Skeletal muscle tissue (tissue), 5 donors: ENCODE measurements at places on chromosomes 2 and 18. TPM values are rescaled to one million over a fixed set of nuclear protein-coding genes. Genes with fewer than 3 reads are reported as not detected.

The RBM44 gene
- total RNA-seq, result 2.1 TPM

The EFEMP1 gene
- 18.3 TPM for total RNA-seq

The ABCG8 gene
- total RNA-seq, result under 0.01 TPM

The SLC9A2 gene
- total RNA-seq, result 2.1 TPM

The DSG4 gene
- not detected for total RNA-seq

The CD302 gene
- 9.9 TPM for total RNA-seq

The GCG gene
- 5.2 TPM for total RNA-seq

The NAT8 gene
- not detected for total RNA-seq

The HRH4 gene
- total RNA-seq, result not detected

The EML6 gene
- total RNA-seq, result 10.4 TPM

The DUSP2 gene
- 4.2 TPM for total RNA-seq

The CENPA gene
- 2.6 TPM for total RNA-seq

The FOXD4L1 gene
- total RNA-seq, result not detected
